Gastroesophageal sphincter (tissue), 4 donors: ENCODE measurements at places on chromosomes 4 and X. TPM values are rescaled to one million over a fixed set of nuclear protein-coding genes. Genes with fewer than 3 reads are reported as not detected.

DNA sequence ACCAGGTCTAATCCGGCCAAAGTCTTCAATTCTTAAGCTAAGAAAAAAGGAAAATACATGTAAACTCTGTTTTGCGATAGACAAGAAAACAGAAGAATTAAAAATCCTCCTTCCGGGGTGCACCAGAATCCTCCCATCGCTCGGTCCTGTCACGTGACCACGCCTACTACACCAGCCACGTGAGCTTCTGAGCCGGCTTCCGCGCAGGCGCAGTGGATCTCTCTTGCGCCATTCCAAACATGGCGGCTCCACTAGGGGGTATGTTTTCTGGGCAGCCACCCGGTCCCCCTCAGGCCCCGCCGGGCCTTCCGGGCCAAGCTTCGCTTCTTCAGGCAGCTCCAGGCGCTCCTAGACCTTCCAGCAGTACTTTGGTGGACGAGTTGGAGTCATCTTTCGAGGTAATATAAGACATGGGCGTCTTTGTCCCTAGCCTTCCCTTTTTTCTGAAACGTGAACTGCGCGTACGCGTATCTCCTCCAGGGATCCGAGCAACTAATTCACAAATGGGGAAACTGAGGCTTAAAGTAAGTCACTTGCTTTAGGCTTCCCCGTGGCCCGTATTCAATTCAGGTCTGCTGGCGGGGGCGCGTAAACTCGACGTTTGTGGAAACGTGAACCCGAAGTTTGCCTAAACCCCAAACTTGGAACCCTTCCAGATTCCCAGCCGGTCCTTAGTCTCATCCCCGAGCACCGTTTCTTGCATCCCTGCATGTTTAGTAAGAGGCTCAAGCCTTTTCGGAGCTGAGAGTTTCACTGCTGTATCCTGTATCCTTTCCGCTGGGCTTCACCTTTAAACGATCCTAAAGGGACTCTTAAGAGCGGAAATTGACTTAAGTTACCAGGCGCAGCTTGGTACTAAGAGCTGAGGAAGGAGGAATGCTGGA is at the start of gene MED28:
Gene MED28 (plus strand): TSS at position 226 of the 884 bp plus-strand sequence. CDS start 14 bp downstream, at position 240.
- ATAC-seq, result peak; percentile 96

The CCKAR gene
- not detected for total RNA-seq

GRCh38 chrX:9688833-9689232 is 76.8 kb downstream of the GPR143 start:
- no peak for ATAC-seq

DNA sequence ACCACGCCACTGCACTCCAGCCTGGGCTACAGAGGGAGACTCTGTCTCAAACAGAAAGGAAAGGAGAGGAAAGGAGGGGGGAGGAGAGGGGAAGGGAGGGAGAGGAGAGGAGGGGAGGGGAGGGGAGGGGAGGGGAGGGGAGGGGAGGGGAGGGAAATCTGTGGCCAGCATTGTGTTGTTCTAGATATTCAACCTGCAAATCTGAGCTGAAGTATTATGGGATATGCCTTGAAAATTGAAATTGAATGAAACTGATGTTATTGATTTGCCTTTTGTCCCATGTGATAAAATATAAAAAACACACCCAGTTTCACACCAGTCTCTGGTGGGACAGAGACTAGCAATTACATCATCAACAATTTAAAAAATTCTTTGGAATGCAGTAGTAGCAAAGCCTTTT is 1.5 kb downstream of the SMIM31 start:
- no peak for ATAC-seq

DNA sequence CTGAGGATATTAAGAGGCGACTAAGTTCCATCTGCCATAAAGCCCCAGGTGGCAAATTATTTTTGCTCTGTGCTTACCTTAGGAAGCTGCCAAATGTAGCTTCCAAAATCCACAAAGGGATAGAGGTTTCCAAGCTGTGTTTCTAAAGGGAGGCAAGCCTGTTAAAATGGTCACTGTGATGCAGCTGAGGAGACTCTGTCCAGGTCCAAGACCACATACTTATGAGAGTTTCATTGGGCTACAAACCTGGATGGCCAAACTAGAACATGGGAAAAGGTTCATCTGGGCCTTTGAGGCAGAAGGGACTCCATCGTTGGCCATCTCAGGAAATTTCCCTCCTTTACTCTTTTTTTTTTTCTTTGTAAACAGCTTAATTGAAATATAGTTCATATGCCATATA is 306.9 kb upstream of the FGF13 start:
- no peak for ATAC-seq

- ATAC-seq, result peak; percentile 30
These were observed 401 bp downstream of the SOWAHD start for GRCh38 chrX:119758731-119759247.

The SPIN2B gene
- 12.5 TPM for total RNA-seq
